ENCODE measurements at places on chromosomes 2 and 18.

DNA sequence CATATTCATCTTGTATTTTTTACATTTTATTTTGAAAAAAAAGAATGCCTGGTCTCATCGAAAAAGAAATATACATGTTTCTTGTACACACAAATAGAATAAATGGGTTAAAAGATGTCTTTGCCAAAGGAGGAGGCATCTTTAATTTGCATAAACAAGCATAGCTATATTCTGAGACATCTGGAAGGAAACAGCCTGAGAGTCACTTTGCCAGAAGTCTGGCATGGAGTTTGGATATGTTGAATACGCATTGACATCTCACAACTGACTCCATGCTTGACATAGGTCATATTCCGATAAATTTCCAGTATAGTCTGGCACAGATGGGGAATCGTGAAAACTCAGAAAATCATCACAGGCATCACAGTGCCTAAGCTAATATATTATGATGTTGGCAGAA, 1317.5 kb upstream of the CELF4 start:
- no peak for DNase-seq

DNA sequence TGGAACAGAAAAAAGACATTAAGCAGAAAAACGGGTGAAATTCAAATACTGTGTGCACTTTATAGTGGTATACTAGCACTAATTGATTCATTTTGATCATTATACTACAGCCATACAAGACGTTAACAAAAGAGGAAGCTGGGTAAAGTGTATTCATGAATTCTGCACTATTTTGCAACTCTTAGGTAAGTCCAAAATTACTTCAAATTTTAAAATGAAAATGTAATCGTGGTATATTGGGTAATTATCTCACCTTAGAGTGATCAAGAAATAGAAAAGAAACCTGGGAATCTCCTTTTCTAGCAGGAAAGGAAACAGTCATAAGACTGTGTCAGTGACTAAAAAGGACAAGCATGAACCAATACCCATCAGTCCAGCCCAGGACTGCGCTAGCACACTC, 5.4 kb downstream of the TGFBRAP1 start:
- DNase-seq = no peak

DNA sequence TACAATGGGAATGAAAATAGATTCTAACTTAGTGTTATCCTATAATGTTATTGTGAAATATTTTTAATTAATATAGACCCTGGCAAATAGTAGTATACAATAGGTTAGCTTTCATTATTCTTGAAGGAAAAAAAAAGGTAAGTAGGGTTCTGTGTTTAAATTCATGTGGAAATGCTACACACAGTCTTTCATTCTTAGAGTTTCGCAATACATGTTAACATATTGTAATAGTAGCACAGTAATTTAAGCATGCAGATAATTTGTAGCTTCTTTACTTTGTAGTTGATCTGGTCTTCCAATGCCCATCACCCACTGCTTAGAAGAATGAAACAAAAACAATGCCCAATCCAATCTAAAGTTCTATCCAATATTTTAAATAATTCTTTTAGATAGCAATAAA, 54.8 kb upstream of the MSTN start:
- DNase-seq = no peak

GRCh38 chr2:31413862-31414550, 536 bp downstream of the XDH start:
- DNase-seq = no peak

DNA sequence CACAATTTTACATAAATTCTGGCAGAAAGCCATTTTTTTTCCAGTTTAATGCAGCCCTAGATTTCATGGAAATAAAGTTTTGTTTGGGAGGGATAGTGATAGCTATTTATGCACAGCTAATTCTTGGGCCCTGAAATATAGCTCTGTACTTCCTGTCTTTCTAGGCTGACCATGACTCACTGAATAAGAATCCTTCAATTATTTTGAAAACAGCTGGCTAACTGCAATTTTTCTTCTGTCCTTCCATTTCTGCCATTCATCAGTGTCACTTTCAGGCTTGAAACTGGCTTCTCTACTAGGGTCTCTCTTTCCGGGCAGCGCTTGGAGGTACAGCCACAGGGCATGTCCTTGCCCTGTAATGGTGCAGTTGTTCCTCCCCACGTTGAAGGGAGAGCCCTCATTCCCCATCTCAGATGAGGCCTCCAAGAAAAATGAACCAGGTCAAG, 97.1 kb upstream of the TMEM178A start:
- no peak for DNase-seq

- no peak for DNase-seq
Measured at GRCh38 chr2:225431105-225431863, 31.8 kb downstream of the NYAP2 start.
